ENCODE measurements at places on chromosomes 12 and 14.

- no peak for DNase-seq
These were observed 56.1 kb downstream of the LMNTD1 start for GRCh38 chr12:25497021-25497420.

- no peak for DNase-seq
These were observed 69.3 kb upstream of the FRMD6 start for GRCh38 chr14:51582437-51582836.

DNA sequence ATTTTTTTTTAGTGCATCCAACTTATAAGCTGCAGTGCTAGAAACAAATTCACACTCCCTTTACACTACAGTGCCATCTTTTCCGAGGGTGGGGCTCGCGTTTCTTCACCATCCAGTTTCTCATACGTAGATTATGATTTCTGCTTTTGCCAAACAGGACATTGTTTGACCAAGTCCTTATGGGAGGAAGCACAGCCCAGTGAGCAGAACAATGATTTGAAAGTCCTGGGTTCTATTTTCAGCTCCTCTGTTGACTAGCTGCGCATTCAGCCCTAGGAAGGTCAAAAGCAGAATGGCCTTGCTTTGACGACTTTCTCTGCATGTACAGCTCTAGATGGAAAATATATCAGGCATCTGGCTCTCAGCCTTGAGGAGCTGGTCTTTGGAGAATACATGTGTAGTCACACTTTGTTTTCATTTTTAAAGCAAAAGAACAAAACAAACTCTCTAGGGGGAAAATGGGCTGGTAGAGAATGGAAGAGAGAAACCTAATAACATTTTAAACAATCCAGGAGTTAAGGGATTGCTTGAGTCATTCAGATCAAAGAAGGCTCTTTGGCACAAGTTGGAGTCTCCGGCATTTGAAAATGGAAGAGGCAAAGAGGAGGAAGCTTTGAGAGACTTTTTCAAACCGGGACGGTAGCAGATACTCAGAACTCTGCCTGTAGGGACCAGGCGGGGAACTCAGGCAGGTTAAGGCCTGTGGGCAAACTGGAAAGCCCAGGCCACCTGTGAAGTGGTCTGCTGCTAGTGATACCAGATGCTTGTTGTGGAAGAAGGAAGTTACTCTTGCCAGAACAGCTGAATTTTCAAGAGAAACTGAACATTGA is 257.3 kb upstream of the PLEKHG7 start:
- DNase-seq: no peak

DNA sequence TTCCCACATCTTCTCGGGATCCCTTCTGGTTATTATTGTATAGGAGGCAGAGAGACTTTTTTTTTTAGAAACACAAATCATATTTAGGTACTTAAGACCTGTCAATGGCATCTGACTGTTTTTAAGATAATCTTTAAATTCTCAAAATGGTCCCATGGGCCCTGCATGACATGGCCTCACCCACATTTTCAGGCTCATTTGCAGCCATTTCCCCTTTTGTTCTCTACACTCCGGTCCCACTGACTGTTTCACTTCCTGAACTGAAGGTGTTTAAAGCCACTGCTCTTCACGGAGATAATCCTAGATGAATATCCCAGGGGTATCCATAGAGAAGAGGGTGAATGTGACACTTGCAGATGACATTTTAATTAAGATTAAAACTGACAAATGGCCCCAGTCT is 12.3 kb upstream of the C12orf71 start:
- no peak for DNase-seq

DNA sequence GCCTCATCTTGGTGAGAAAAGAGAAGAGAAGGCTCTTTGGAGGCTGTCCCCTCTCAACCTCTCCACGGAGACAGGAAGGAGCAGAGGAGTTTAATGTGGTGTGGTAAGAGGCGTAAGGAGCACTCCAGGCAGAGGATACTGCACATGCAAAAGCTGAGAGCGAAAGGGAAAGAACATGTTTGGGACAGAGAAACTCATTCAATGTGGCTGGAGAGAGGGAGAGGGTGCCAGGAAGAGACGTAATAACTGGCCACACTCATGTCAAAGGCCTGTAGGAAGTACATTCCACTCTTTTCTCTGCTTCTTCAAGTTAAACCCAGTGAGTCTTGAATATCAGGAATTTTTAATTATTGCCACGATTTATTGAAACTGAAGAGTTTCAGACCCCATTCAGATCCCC is 12.0 kb downstream of the VDR start:
- DNase-seq: no peak

DNA sequence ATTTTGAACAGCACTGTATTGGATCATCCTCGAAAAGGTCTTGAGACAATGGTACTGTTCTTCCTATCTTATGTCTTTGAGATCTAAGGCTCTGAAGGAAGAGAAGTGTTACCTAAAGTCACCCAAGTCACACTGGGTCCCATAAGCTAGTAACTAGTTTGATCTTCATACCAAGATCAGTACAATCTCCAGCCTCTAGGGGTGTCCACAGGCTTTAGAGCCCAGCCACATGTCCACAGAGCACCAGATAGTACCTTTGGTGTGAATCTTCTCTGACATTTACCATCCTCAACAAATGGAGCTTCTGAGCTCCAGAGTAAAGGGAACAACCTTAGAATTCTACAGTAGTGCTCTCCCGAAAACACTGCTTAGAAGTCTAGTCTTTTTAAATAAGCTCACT is 78.7 kb downstream of the KSR2 start:
- no peak for DNase-seq

All from activated T-cell treated with anti-CD3 and anti-CD28 coated beads, Interleukin-2, amount 50 U/mL, for 1 hour (primary cell).